ENCODE measurements at places on chromosomes 5 and 9.

- DNase-seq = no peak
Measured at GRCh38 chr5:124697501-124697900, 48.9 kb downstream of the ZNF608 start.

GRCh38 chr9:101226803-101227202 lies 158.0 kb downstream of the BAAT start:
- DNase-seq = no peak

GRCh38 chr5:141155540-141156374 lies 5.9 kb downstream of the PCDHB6 start:
- DNase-seq = no peak

DNA sequence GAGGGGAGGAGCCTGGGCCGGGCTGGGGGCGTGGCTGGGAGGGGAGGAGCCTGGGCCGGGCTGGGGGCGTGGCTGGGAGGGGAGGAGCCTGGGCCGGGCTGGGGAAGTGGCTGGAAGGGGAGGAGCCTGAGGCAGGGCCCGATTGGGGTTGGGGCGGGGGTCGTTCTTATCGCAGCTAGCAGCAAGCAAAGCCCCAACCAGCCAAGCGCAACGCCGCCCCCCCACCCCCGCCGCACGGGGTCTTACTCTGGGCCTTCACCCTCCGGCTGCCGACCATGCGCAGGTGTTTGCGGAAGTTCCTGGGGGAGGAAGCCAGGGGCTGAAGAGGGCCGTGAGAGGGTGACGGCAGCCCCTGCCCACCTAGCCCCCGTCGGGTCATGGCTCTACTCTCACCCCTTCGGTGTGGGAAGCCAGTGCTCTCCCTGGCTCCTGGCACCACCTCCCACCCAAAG lies 5.0 kb downstream of the NSMF start:
- DNase-seq = no peak

DNA sequence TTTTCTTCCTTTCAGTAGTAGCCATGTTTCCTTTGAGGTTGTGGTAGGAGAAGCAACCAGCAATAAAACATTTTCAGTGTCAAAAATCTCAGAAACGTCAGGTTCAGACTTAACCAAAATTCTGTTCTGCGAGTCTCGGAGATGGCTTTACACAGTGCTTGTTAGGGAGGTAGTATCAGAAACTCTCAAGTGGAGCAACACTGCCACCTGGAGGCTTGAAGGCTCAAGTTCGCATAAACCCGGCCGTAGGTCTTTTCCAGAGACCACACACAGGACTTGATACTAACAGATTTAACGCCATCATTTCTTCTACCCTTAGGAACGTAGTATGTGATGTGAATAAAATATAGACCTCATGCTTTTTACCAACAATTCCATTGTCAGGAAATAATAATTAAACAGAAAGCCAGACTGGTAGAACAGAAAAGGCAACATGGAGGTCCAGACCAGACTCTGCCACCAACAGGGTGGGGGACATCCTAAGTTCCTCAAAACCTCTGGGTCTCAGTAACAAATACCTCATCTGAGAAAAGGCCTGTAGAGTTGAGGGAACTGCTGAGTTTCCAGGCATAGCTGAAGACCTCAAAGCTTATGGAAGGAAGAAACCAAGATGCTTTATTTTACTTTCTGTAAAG lies 8.5 kb downstream of the PTGER4 start:
- peak; percentile 71 for DNase-seq

GRCh38 chr5:172692981-172693380 lies 51.9 kb downstream of the NEURL1B start:
- DNase-seq = no peak

DNA sequence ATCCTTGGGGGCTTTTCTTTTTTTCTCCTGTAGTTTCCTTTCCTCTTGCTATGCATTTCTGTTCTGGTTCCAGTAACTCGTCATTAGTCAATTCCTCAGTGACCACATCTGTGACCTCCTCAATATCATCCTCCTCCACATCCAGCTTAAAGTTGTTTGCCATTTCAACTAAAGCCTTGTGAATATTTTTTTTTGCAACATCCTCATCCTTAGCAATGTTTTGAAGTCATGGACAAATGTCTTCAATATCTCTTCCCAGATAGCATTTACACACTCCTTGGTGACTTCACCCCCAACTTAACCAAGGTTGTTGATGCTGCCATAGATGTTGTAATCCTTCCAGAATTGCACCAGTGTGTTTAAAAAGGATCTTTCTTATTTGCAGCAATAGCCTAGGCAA lies 14.7 kb upstream of the ADRB2 start:
- DNase-seq = no peak

DNA sequence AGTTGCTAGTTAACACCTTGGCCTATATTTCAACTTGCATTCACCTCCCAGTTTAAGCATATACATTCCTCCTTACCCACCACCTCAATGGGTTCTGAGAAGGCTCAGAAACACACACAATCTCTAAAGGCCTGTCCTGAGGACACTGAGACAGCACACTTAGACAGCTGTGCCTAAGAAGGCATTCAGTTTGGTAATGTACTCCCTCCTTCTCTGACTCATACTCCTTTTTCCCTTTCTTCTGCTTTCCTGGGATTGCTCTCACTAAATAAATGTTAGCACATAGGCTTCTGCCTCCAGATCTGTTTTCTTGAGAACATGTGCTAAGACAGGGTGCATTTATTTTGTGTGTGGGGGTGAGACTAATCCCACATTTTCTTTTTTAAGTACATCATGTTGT lies 456.8 kb upstream of the CDH6 start:
- DNase-seq = no peak

DNA sequence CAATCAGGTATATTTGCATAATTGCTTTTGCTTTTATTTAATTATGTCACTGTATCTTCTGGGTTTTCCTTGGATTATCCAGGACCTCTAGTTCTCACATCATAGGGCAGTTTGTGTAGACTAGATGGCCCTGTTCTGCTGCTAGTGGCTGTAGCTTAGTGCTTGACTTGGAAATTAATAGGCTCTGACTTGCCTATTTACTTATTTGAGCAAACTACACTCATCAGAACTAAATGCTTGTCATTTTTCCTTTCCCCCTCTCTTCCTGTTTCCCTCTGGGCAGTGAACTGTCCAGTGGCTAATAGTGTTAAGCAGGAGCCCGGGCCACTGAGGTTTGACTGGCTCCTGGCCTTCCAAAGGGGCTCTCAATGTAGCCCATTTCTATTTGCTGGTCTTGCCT lies 135.7 kb downstream of the MAN2A1 start:
- no peak for DNase-seq

GRCh38 chr5:15249152-15249551 lies 250.8 kb upstream of the FBXL7 start:
- no peak for DNase-seq

- DNase-seq = peak; percentile 44
Measured at GRCh38 chr5:175517824-175518450, 39.6 kb downstream of the SFXN1 start.

GRCh38 chr9:22241024-22241423 lies 205.6 kb upstream of the DMRTA1 start:
- DNase-seq = no peak

GRCh38 chr5:178527458-178528307 lies 62.5 kb downstream of the COL23A1 start:
- DNase-seq = no peak

- no peak for DNase-seq
Measured at GRCh38 chr5:168092209-168093185, 198.9 kb upstream of the WWC1 start.

GRCh38 chr5:173595841-173596240 lies 20.6 kb downstream of the BOD1 start:
- DNase-seq = no peak

DNA sequence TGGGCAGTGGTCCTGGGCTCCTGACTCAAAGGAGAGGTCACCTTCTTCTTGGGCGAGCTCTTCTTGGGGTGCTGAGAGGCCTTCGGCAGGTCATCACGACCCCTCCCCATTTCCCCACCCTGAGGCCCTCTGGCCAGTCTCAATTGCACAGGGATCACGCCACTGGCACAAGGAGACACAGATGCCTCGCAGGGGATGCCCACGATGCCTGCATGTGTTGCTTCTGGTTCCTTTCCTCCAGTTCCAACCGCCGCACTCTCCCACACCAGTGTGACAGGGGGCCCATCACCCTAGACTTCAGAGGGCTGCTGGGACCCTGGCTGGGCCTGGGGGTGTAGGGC lies 1.3 kb downstream of the CEL start:
- no peak for DNase-seq

GRCh38 chr5:142296914-142297417 lies 27.9 kb downstream of the SPRY4 start:
- no peak for DNase-seq

DNA sequence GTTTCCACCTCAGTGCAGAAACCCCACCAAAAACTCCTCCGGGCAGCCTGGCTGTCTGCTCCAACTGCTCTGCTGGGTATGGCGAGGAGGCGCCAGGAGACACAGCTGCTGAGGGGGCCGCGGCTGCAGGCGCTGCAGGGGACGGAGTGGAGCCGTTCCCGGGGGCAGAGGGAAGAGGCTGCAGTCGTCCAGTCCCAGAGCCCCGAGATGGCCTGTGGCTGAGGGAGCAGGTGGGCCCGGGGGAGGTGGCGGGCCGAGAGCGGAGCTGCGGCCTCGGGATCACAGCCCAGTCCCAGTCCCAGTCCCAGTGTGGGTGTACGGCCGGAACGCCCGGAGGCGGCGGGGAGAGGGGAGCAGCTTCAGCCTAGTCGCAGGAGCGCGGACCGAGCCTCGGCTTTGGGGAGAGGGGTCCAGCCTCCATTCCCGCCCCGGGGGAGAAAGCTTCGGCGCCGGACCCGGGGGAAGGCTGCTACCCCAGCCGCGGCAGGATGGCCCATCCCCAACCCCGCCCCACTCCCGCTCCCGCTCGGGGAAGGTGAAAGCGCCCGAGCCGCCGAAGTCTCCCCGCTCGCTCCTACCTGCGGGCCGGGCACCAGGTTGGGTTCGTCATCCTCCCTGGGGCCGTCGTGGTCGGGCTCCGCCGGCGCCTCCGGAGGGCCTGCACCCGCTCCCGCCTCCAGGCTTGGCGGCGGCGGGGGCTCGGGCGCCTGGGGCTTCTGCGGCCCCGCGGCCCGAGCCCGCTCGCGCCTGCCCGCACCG lies 513 bp downstream of the FAM193B start:
- DNase-seq = peak; percentile 8

DNA sequence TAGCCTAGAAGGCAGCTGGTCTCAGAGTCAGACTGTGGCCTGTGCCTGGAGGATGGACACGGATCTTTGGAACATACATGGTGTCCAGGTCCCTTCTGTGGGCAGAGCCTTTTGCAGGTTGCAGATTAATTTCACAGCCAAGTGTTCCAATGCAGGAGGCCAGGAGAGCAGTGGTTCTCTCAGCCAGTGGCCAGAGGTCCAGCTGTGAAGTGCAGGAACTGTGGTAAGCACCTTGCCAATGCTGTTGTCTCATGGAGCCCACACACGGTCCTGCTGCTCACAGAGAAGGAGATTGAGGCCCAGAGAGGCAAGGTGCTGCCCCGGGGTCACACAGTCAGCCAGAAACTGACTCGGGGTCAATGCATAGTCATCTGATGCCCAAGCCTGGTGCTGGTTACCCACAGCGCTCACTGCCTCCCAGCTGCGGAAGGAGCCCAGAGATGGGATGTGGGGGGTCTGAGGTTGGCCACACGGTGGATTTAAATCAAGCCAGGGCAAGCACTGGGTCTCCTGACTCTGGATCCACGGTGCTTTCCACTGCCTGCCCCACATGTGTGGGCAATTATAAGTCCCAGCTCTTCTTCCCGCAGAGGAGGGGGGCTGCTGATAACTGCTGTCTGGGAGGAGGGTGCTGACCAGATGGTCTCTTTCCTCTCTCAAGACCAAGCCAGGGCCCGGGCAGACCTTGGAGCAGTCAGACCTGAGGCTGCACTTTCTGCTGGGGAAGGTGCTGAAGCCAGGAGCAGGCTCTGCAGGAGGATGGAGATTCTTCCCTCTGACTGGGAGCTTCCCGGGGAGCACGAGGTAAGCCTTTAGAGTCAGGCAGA lies 2.8 kb downstream of the PDGFRB start:
- no peak for DNase-seq

- DNase-seq = no peak
Measured at GRCh38 chr5:150479416-150479815, 28.5 kb upstream of the NDST1 start.

- no peak for DNase-seq
Measured at GRCh38 chr5:158387499-158387898, 528.6 kb upstream of the CLINT1 start.

DNA sequence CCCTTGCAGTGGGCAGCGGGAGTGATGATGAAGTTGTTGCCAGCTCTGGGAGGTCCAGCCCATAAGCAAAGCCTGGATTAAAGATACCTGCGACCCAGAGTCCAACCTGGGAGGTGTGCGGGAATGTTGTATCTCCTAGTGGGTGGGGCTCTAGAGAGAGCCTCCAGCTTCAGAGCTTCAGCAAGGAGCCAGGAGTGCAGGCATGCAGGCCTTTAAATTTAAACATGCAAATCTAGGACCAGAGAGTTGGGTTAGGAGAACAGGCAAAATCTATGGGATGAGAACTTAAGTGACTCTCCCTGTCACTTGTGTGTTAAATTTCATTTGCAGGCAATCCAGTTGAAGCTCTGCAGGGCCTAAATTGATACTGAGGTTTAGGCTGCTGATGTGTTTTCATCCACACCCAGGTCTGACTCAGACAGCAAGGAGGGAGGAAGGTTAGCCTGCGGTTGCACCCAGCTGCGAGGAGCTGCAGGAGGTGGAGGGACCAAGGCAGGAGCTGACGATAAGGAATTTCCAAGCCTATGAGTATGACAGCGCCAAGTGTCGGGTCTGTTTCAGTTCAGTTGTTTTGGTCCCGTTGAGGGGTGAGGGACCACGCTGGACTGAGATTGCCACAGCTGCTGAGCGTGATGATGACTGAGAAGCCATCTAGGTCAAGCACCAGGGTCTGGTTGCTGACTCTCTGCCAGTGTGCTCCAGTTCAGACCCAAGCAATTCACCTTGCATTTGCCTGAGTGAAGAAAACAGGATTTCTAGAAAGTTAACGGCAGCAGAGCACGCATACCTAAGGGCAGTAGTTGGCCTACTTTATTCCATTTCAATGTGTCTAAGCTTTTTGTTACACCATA lies 243.0 kb downstream of the ICE1 start:
- DNase-seq = no peak

DNA sequence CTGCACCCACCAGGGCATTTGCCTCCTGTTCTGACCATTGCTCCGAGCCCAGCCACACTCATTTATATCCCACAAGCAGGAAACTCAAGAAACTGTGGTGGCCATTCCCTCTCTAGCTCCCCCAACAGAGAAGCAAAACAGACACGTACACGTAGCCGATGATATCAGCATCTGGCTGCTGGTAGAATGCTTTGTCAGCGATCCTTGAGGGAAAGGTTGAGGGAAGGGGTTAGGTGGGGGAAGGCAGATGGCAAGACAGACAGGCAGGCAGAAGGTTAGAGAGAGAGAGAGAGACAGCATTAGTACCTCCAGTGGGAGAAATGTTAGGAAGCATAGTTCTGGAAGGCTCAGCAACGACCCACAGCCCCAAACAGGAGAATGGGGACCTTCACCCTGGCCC lies 7.8 kb downstream of the HIGD2A start:
- DNase-seq = no peak

GRCh38 chr9:71036501-71036900 lies 84.9 kb downstream of the TRPM3 start:
- DNase-seq = no peak

GRCh38 chr9:137552022-137552768 lies 516 bp downstream of the MRPL41 start:
- no peak for DNase-seq

All from activated CD8-positive, alpha-beta memory T cell treated with anti-CD3 and anti-CD28 coated beads for 48 hours (primary cell).